ENCODE measurements at places on chromosomes 1 and 21.
A peak's percentile ranks its signal among the peaks of the same experiment; 100 is the strongest.

- DNase-seq = no peak
These were observed 8.7 kb upstream of the LRRC71 start for GRCh38 chr1:156911577-156912298.

GRCh38 chr1:11668516-11668915, 4.5 kb downstream of the FBXO6 start:
- no peak for DNase-seq

GRCh38 chr1:86530211-86530845, 16.6 kb upstream of the CLCA4 start:
- no peak for DNase-seq

DNA sequence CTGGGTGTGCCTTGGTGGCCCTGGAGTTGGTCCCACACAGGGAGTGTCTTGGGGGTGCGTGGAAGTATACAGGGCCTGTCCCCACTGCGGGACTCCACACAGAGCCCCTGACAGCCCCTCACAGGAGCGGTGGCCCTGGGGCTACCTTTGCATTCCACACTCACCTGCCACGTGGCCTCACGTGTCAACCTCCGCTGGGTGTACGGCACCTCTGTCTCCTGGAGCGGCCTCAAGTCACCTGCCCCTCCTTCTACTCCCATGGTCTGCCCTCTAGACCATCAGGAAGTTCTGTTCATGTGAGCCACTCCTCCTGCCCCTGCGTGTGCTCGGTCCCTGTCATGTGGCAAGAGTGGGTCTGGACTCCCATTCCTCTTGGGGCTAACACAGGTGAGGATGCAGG, 58.6 kb downstream of the FAAP20 start:
- DNase-seq = no peak

DNA sequence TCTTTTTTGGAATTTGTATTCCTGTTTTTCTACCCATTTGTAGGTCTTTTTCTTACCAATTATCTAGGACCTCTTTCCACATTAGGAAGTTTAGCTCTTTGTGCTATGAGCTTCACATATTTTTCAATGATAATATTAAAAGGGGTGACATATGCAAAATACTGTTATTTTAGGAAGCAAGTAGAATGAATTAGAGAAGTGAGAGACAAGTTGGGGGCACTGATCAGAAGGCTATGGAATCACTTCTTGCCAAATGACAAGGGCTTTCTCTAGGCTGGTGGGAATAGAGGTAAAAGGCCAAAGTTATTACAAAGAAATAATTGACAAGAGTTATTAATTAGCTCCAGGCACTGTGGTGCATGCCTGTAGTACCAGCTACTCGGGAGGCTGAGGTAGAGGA, 4.3 kb upstream of the BCAR3 start:
- DNase-seq = no peak

- DNase-seq = no peak
These were observed 205.8 kb downstream of the TNR start for GRCh38 chr1:175537571-175537970.

DNA sequence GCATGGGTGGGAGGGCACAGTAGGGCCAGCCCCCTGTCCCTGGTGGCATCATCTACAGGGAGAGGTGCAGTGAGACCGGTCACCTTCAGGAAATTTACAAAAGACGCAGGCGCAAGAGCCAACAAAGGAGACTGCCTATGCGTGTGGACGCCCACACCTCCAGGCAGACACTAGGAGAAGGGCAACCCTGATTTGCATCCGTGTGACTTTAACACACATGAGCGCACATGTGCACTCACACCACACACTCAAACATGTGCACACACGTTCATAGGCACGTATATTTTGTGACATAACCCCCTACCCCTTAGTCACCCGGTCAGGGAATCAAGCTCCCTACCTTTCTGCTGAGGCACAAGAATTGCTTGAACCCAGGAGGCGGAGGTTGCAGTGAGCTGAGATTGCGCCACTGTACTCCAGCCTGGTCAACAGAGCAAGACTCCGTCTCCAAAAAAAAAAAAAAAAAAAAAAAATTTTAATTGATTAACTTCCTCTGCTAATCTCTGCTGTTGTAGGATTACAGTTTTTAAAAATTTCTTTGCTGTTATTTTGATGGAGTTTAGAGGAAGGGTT, 84.7 kb upstream of the SLC25A33 start:
- DNase-seq = no peak

GRCh38 chr21:38134084-38134873, 122.5 kb upstream of the KCNJ15 start:
- DNase-seq = no peak

DNA sequence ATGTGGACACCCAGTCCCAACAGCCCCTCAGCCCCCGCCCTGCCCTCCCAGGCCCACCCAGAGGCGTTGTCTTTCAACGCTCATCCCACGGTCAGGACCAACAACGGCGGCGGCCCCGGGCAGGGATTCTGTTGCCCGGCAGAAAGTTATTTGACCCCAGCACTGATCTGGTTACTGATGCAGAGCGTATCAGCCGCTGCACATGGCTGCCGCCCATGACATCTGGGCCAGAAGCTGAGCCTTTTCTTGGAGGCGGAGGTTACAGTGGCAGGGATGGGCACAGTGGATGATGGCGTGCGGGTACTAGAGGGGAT, 127.1 kb upstream of the ARHGEF16 start:
- DNase-seq = no peak

DNA sequence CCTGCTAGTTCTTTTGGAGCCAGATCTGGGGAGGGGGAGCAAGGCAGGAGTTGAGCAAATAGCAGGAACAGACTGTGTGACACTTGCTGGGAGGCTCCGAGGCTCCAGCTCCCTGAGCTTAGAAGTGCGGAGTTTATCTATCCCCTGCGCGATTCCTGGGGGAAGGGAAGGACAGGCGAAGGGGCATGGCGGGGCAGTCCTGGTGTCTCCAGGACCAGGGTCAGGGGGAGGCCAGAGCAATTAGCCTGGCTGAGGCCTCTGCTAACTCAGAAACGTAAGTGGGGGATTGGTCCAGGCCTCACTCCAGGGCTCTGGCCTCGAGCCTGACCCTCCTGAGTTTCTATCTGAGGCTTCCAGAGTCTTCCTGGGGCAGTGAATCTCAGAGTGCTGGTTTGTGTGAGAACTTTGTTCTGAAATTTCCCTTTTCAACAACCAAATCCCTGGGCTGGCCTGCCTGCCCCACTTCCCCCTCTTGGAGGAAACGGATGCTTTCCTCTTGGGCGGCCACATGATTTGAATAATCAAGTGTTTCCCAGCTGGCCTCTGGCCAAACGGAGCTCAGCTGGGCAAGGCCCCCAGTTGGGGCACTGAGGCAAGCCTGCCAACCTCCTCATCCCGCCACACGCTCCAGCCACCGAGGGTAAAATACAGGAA, 15.6 kb downstream of the ALPL start:
- DNase-seq = no peak

DNA sequence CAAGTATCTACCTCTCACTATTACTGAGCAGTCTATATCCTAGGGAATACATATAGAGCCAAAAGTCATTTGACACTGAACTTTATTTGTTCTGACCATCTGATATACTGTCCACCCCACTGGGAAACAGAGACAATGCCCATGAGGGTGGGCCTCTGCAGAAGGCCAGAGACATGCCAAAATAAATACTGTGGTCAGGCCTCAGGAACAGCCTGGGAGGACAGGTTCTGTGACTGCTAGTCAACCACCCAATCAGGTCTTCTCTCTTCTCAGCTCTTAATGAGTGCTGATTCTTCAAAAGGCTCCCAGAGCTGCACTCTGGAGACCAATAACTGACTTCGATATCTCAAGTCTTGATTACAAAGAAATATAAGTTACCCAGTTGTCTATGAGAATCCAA, 5.5 kb upstream of the ANKRD35 start:
- DNase-seq = no peak

DNA sequence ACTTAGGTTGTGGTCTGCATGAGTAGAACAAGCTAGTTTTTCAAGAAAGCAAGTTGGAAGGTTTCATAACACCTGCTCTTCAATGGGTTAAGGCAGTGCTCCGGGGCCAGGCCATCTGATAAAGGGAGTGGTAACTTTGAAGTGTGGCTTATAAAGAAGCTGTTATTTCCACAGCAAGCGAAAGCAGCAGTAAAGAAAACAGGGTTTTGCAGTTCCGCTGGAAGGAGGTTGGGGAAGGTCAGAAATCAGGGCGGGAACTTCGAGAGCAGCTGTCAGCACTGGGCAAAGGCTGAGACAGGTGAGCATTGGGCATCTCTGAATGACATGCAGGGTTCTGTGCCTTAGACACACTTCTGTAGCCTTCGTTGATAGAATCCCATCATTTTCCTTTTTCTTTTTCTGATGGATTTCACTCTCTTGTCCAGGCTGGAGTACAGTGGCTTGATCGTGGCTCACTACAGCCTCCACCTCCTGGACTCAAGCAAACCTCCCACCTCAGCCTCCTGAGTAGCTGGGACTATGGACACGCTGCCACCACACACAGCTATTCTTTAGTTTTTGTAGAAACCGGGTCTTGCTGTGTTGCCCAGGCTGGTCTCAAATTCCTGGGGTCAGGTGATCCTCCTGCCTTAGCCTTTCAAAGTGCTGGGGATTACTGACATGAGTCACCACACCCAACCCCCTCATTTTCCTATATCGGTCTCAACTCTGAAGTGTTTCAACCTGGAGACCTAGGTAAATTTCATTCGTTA, 20.5 kb downstream of the TMEM51 start:
- DNase-seq = no peak

GRCh38 chr1:93056214-93056613, 22.9 kb upstream of the MTF2 start:
- no peak for DNase-seq

DNA sequence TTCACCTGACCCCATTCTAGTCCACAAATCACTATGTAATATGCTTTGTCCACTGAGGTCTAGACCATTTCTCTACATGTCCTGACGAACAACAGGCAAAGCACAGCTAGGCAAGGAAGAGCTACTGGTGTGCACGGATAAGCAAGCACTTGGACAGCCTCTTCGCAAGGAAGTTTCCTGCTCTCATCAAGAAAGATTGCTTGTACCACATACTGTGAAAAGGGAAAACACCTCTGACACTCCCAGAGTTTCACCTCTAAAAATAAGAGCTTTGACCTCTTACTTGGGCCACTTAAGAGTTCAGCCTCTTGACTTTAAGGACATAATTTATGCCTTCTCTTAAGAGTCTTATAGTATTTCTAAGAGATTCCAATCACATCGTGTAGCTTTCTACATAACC, 36.0 kb upstream of the LPAR3 start:
- DNase-seq = no peak

GRCh38 chr1:43935711-43936427, 2.3 kb downstream of the ARTN start:
- no peak for DNase-seq

GRCh38 chr1:181317261-181317930, 165.9 kb upstream of the CACNA1E start:
- no peak for DNase-seq

DNA sequence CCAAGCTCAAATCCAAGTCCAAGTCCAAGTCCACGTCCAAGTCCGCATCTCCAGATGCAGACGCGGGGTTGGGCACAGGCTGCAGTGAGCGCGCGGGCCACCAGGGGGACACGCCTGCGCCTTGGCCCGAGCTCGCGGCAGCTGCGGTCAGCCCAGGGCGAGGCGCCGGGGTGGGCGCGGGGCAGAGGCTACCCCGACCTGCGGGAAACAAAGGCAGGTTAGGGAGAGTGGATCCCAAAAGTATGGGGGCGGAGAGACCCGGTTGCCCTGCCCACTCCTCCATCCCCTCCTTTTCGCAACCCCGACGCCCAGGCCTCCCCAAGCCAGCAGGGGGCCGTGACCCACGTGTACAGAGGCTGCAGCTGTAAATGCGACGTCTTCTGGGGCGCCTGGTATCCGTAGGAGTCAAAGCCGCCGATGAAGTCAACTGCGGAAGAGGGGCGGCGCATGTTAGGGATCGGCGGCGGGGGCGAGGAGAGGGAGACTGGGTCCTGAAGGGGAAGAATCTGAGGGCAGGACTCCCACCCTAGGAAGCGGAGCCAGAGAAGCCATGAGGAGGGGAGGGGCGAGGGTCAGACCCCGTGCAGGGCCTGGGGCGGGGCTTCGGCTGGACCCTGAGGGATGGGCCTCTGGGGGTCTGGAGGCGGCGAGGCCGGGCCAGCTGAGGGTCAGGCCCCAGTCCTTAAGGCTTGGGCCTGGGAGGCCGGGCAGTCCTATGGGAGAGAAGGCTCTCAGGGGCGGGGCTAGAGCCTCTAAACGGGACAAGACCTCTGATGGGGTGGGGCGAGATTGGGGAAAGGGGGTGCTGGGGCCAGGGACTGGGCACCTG, 58.0 kb downstream of the NKAIN1 start:
- DNase-seq = no peak

- DNase-seq = peak; percentile 58
These were observed 239.8 kb upstream of the C1orf105 start for GRCh38 chr1:172180501-172181285.

- no peak for DNase-seq
These were observed 8.6 kb downstream of the BEND5 start for GRCh38 chr1:48767975-48768510.

DNA sequence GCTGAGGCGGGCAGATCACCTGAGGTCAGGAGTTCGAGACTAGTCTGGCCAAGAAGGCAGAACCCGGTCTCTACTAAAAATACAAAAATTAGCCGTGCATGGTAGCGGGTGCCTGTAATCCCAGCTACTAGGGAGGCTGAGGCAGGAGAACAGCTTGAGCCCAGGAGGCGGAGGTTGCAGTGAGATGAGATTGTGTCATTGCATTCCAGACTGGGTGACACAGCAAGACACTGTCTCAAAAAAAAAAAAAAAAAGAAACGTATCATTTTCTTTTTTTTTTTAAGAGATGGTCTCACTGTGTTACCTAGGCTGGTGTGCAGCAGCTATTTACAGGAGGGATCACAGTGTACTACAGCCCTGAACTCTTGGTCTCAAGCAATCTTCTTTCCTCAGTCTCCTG, 47.3 kb downstream of the ITGB3BP start:
- DNase-seq = no peak

DNA sequence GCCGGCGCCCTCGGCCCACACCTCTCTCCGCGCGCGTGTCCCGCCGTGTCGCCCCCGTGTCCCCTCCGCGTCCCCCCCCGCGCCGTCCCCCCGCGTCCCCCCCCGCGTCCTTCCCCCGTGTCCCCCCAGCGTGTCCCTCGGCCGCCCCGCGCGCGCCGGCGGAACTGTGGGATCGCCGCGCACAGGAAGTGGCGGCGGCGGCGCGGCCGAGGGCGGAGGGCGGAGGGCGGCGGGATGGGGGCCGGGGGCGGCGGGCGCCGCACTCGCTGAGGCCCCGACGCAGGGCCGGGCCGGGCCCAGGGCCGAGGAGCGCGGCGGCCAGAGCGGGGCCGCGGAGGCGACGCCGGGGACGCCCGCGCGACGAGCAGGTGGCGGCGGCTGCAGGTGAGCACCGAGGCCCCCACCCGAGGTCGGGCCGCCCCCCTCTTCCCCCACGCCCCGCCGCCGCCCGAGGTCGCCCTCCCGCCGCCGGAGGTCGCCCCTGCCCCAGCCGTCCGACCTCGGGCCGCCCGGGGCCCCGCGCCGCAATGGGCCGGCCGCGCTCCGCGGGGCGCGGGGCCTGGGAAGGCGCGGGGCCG, at the start of gene AGPAT3:
Gene AGPAT3 (plus strand): TSS at position 262 of the 578 bp plus-strand sequence. CDS start 94,459 bp downstream, outside the sequence.
- DNase-seq = peak; percentile 32

GRCh38 chr1:213138892-213139291, 87.9 kb downstream of the RPS6KC1 start:
- DNase-seq = no peak

DNA sequence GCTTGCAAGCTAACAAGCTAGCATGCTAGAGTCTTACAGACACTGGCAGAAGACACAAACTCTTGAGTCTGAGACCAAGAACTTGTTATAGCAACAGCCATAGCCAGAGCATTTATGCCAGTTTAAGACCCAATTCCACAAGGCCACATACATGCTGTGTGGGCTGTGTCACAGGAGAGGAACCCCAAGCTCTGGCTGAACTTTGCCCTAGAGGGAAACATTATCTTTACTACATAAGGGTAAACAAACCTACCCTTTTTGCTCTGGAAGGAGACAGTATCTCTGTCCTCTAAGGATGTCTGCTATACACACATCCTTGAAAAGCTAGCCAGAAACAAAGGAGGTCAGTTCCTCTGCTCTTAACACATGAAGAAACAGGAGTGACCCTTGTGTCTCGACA, 70.3 kb downstream of the HSF2BP start:
- DNase-seq = no peak
